ENCODE measurements at places on chromosomes 16 and 17.

DNA sequence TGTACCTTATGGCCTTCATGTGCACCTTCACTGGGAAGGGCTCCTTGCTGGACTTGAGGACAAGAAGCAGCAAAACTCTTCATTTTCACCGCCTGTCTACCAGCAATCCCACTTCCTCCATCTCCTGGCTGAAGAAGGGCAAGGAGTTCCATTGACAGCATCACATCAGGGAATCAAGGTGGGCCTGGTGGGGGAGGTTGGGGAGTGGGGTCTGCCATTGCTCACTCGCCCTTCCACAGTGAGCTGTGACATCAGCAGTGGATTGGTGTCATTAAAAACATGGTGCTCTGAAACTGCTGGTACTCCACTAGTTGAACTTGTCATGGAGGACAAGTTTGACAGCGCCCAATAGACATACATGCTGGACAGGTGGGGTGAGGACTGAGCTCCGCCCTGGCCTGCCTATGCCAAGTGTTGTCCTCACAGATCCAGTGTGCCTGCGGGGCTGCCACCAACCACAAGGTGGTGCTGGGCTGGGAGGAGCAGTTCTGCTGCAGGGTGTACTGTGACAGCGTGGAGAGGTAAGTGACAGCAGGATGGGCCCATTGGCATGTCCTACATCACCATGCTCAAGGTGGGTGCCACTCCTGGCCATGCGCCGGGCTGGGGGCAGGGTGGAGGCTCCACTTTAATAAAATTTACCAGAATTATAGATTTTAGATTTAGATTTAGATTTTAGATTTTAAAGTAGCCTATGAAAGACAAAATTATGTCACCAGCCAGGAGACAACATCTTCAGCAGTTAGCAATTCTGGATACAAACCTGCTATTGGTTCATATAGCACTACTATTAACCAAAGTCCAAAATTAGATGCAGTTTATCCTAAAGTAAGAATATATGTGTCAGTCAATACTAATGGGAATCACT, 1729.1 kb downstream of the TP53TG3F start:
- DNase-seq: no peak

DNA sequence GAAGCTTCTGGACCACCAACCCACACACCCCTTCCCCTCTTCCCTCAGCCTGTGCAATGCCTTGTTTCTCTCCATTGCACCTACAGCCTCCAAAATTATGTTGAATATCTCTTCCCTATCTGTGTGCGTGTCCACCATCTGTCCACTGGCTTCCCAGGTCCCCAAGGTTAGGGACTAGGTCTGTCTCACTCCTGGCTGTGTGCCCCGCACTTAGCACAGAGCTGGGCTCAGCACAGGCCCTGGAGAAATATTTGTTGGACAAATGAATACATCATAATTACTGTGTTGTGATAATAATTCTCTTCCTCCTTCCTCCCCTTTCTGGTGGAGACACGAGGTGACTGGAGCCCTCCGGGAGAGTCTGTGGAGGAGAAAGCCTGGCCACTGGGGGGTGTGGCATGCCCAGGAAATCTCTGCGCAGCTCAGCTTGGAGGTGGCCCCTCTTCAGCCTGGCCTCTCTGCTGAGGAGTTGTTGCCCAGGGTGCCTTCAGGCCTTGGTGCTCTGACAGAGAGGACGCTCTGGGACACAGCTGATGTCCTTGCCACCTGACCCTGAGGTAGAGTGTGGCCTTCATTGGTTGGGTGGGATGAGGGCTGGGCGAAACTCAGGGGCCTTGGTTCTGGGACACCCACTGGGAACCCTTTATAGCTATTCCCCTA, 3.3 kb upstream of the BRD7 start:
- no peak for DNase-seq

DNA sequence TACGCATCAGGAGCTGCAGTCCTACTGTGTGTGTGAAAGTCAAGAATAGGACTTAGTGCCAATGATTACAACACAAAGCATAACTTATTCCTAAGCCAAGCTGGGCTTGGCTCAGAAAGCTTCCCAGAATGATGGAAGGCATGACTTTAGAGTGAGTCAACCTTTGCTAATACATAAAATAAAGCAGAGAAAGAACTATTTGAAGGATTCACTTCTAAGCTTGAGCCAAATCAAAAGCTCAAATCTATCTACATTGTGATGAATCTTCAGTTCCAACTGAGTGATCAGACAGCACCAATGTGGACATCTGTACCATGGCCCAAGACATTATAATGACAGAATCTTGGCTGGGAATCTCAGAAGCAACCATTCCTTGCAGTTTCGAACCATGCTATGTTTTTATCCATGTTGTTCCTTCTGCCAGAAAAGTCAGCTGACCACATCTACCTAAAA, 41.4 kb downstream of the SMG6 start:
- DNase-seq: no peak

- DNase-seq: no peak
Measured at GRCh38 chr17:81520021-81520901, 7.7 kb upstream of the ACTG1 start.

- DNase-seq: no peak
Measured at GRCh38 chr17:50691550-50692447, 15.9 kb downstream of the ANKRD40 start.

- no peak for DNase-seq
Measured at GRCh38 chr17:15368600-15368999, 27.2 kb upstream of the TEKT3 start.

DNA sequence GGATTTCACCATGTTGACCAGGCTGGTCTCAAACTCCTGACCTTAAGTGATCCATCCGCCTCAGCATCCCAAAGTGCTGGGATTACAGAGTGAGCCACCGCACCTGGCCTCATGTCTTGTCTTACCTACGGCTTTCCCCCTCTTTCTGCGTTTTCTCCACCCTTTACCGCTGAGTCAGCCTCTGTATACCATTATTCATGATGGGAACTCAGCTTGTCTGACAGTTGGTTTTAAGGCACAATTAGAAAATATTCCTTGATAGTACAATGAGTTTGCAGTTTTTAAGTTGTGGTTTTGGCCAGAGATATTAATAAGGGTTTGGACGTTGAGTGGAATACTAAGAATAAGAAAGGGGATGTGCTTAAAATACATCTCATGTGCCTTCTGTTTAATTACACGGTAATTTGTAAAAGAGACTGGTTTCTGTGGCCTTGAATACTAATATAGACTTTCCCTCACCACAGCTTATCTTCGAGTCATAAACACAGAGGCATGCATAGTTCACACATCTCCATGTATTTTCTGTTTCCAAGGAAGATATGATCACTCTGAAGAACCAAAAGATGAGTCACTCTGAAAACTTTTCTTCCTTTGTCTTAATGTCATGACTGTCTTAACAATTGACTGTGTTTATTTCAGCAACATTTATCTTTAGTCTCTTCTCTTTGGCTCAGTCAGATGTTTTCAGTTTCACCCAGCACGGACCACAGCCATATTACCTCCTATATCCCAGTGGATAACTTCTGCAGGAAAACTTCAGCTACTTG, 54.4 kb downstream of the PITPNC1 start:
- DNase-seq: peak; percentile 74

GRCh38 chr17:83090444-83091256, 11.2 kb downstream of the METRNL start:
- DNase-seq: no peak

DNA sequence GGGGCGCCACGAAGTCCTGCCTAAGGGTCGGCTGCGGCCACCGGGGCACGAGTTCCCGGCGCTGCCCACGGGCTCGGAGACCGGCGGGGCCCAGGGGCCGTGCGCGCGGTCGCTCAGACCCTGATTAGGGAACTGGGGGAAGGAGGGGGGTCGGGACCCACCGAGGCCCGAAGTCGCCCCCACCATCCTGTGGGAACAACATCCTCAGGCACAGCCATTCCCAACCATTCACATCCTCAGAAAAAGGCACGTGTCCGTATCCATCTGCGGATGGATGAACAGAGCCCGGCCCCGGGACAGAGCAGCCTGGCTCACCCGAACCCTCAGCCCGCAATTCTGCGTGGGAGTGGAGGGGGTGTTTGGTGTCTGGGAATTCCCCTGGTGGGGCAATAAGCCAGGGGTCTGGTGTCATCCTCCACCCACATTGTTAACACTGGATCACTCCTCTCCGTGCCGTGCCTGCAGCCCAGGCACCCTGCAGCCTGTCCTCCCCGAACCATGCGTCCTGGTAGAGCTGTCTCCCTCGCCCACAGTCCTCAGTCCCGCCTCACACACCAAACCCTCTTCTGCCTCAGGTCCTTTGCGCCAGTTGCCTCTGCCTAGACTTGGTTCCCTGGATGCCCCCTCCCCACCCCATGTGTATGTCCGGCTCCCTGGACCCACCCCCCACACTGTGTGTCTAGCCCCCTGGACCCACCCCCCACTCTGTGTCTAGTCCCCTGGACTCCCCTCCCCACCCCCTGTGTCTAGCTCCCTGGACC, 789 bp upstream of the CCDC57 start:
- DNase-seq: peak; percentile 86

DNA sequence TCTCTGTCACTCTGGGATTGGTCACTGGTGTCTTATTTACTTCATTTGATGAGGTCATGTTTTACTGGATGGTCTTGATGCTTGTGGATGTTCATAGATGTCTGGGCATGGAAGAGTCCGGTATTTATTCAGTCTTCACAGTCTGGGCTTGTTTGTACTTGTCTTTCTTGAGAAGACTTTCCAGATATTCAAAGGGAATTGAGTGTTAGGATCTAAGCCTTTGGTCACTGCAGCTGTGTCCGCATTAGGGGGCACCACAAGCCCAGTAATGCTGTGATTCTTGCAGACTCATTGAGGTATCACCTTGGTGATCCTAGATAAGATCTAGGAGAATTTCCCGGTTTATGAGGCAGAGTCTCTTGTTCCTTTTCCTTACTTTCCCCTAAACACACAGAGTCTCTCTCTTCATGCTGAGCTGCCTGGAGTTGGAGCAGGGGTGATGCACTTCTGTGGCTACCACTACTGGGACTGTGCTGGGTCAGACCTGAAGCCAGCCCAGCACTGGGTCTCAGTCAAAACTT, 214.7 kb downstream of the SPECC1 start:
- DNase-seq: no peak

DNA sequence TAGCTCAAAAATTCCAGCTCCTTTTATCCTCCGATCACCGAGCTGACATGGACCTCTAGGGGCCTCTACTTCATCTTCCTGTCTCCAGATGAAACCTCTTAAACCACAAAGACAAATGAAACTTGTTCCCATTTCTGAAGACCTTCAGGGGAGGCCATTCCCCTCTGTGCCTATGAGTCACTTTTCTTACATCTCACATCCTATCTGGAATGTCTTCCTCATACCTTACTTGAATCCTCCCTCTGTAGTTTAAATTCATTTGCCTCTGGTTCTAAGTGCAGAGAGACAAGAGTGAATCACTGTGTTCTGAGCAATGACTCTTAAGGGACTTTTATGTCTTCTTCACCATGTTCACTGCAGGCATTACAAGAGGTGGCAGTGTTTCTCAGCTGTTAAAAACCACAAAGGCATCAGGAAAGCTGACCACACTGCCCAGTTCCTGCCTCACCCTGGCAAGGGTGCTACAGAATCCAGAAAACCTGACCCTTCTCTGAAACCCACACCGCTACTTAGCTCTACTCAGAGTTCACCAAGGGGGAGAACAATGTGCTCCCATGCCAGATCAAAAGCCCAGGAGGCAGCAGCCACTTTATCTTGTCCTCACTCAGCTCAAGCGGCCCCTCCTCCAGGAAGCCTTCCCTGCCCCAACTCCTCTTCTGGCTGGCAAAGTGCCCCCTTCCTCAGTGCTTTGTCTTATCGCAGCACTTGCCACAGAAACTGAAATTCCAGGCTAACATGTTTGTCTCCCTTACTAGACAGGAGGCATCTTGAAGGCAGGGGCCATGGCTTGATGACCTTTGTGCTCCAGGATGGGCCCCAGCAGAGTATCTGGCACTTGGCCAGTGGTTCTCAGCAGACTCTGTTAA, 6.4 kb downstream of the CUEDC1 start:
- peak; percentile 97 for DNase-seq

GRCh38 chr17:3514873-3515272, 39.1 kb downstream of the ASPA start:
- no peak for DNase-seq

DNA sequence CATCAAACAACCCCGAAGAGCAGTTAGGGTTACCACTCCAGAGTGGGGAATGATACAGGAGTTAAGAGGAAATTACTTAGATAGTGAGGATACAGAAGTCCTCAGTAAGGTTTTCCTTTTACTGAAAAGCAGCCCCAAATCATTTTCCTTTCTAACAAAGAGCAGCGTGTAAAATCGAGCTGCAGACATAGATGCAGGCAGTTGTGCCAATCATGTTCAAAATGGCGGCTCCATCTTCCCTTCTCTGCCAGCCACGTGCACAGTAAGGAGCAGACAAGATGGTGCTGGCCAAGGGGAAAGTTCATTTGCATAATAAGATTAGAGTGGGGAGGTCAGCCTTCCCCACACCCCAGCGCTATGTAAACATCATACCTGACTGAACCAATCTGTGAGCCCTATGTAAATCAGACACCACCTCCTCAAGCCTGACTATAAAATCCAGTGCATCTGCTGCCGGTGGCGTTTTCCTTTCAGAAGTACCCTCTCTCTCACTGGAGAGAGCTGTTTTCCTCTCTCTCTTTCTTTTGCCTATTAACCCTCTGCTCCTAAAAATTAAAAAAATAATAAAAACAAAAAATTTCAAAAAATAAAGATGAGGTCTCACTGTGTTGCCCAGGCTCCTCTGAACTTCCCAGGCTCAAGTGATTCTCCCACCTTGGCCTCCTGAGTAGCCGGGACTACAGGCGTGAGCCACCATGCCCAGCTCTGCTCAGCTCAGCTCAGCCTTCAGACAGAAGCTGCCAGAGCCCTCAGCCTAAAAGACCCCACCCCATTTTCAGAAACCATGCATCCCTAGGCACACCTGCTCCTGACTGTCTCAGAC, 2.6 kb upstream of the SRL start:
- DNase-seq: no peak

DNA sequence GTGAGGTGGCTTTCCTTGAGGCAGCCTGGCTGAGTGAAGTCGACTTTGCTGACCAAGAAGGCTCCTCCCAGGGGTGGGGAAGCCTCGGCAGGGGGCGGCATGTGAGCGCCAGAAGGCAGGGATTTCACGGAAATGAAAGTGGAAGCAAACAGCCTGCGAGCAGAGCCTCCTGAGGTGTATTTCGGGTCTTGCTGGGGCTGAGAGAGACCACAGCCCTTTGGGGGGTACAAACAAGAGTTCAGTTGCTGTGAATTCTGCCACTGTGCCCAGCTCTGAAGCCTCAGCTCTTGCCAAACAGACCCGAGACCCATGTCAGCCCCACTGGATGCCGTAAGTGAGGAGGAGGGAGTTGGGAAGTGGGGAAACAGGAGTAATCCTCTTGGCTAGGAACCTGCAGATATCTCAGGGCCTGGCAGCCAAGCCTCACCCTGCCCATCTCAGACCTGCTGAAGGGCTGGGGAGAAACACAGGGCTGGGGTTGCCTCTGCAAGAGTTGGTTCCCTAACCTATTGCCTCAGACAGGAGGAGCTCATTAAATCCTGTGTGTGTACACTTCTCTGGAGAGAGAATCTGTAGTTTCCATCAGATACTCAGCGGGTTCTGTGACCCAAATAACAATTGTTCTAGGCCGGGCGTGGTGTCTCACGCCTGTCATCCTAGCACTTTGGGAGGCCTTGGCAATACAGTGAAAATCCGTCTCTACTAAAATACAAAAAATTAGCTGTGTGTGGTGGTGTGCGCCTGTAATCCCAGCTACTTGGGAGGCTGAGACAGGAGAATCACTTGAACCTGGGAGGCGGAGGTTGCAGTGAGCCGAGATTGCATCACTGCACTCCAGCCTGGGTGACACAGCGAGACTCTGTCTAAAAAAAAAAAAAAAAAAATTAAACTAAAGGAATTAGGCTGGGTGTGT, at the start of gene IFI35:
TSS of gene IFI35 (plus strand) at position 146 of the 913 bp plus-strand sequence. CDS start at position 310, 164 bp downstream.
- no peak for DNase-seq

GRCh38 chr16:2046893-2047329, 723 bp downstream of the NTHL1 start:
- DNase-seq: no peak

GRCh38 chr17:16377941-16378341, 3.0 kb upstream of the UBB start:
- no peak for DNase-seq
